ENCODE measurements at places on chromosomes 5 and 9.

GRCh38 chr9:112384690-112385089 lies 4.8 kb downstream of the HSDL2 start:
- H3K27ac ChIP-seq: no peak overlapping the region
- H3K4me3 ChIP-seq: no peak overlapping the region
- H3K27me3 ChIP-seq: no peaks in the 10 kb centered on the region
- H3K36me3 ChIP-seq: peaks cover 8% of the 10 kb centered on the region
- DNase-seq: no peak

- H3K4me1 ChIP-seq: peaks cover 37% of the 10 kb centered on the region
- H3K27me3 ChIP-seq: no peaks in the 10 kb centered on the region
- H3K4me3 ChIP-seq: no peak overlapping the region
- no peak overlapping the region for H3K27ac ChIP-seq
- DNase-seq: no peak
- no peaks in the 10 kb centered on the region for H3K36me3 ChIP-seq
Measured at GRCh38 chr5:74407701-74408100, 232.8 kb downstream of the ENC1 start.

DNA sequence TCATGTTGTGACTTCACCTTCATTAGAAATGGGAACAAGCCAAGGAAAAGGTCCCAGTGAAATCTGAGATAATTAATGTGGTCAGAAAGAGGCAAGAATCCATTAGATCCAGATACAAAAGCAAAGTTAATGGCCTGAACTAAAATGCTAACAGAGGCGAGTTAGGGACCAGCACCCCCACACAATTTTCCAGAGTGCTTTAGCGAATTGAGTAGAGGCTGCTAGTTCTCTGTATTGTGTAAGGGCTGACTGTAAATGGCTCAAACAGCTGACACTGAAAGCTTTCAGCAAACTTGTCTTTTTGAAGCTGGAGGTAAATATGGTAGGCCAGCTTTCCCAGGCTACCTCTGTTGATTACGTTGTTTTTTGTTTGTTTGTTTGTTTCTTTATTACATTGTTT lies 75.5 kb downstream of the CSNK1A1 start:
- H3K4me1 ChIP-seq: no peaks in the 10 kb centered on the region
- no peak overlapping the region for H3K4me3 ChIP-seq
- H3K36me3 ChIP-seq: no peaks in the 10 kb centered on the region
- H3K27ac ChIP-seq: no peak overlapping the region

- peaks cover 3% of the 10 kb centered on the region for H3K27me3 ChIP-seq
- H3K4me1 ChIP-seq: peaks cover 8% of the 10 kb centered on the region
- H3K4me3 ChIP-seq: no peak overlapping the region
- no peak overlapping the region for H3K27ac ChIP-seq
- DNase-seq: no peak
- H3K36me3 ChIP-seq: no peaks in the 10 kb centered on the region
Measured at GRCh38 chr9:137426018-137426681, 3.0 kb downstream of the NOXA1 start.

DNA sequence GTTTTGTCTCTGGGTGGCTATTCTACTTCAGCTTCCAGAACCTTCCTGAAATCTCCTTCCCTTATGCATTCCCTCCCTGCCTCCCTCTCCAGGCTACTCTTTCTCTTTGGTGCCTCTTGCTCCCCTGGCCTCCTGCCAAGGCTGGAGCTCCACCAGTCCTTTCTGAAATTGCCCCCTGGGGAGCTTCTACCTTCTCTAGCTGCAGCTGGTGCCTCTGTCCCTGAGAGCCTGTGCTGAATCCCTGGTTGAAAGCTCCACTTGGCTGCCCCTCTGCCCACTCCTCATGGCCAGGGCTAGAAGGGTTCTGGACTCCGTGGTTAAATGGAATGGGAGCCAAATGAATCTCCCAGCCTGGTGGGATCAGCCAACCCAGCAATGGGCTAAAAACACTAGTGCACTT lies 80.1 kb downstream of the COL15A1 start:
- H3K4me3 ChIP-seq: no peak overlapping the region
- no peaks in the 10 kb centered on the region for H3K4me1 ChIP-seq
- no peaks in the 10 kb centered on the region for H3K27me3 ChIP-seq
- H3K36me3 ChIP-seq: peaks cover 2% of the 10 kb centered on the region
- DNase-seq: no peak

GRCh38 chr5:9477537-9477936 lies 68.3 kb downstream of the SEMA5A start:
- H3K4me1 ChIP-seq: peaks cover 19% of the 10 kb centered on the region
- peaks cover 31% of the 10 kb centered on the region for H3K36me3 ChIP-seq
- H3K27ac ChIP-seq: no peak overlapping the region
- no peaks in the 10 kb centered on the region for H3K27me3 ChIP-seq
- H3K4me3 ChIP-seq: no peak overlapping the region

GRCh38 chr5:177364159-177364962 lies 6.6 kb downstream of the RGS14 start:
- peaks cover 20% of the 10 kb centered on the region for H3K4me1 ChIP-seq
- peaks cover 22% of the 10 kb centered on the region for H3K27me3 ChIP-seq
- H3K36me3 ChIP-seq: no peaks in the 10 kb centered on the region
- no peak for DNase-seq
- H3K27ac ChIP-seq: no peak overlapping the region

DNA sequence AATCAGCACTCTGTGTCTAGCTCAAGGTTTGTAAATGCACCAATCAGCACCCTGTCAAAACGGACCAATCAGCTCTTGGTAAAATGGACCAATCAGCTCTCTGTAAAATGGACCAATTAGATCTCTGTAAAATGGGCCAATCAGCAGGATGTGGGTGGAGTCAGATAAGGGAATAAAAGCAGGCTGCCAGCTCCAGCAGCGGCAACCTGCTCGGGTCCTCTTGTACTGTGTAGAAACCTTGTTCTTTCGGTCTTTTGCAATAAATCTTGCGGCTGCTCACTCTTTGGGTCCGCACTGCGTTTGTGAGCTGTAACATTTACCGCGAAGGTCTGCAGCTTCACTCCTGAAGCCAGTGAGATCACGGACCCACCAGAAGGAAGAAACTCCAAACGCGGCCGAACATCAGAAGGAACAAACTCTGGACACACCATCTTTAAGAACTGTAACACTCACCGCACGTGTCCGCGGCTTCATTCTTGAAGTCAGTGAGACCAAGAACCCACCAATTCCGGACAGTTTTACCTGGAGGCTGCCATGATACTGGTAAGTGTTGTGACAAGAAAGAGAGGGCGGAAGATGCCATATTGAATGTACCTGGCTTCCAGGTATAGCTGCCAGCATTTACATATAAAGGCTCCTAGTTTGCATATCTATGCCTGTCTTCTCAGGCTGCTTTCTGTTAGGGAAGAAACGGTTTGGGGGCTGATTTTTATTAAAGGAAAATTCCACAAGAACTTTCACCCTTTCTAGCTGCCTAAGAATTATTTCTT lies 758.5 kb upstream of the CTNND2 start:
- H3K27me3 ChIP-seq: peaks cover 38% of the 10 kb centered on the region
- no peaks in the 10 kb centered on the region for H3K4me1 ChIP-seq
- H3K36me3 ChIP-seq: peaks cover 7% of the 10 kb centered on the region
- H3K4me3 ChIP-seq: no peak overlapping the region

DNA sequence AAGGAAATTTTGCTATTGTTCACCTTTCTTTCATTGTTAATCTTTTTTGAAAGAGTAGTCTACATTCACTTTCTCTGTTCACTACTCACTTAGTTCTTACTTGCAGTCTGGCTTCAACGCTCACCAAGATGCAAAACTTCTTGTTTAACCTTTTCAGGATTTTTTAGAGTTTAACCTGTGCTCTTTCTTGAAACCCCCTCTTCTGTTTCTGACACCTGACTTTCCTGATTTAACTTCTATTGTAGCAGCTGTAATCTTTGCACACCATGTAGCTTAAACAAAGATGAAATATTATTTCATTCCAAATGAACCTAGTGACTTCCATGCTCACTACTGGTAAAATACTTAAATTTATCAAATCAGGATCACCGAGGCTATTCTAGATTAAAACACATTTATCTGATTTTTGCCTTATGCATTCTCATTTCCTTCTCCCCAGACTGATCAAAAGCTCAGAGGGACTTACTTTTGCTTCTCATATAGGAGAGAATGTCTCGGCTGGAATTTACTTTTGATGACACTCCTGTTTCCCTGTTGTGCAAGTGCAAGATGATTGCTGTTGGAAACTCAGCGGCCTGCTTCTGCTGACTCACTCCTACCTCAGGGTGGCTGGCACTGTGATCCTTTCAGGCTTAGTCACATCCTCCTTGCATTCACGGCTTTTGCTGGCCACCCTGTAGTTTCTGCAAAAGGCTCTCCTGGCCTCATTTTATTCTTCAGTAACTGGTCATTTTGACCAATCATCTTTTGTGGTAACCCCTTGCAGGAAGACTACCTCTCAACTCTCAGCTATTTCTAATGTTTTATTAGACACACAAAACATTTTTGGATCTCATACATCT lies 109.3 kb upstream of the IFNE start:
- DNase-seq: no peak
- no peak overlapping the region for H3K27ac ChIP-seq
- H3K4me1 ChIP-seq: peaks cover 28% of the 10 kb centered on the region

- DNase-seq: no peak
- peaks cover 28% of the 10 kb centered on the region for H3K4me1 ChIP-seq
- H3K36me3 ChIP-seq: no peaks in the 10 kb centered on the region
Measured at GRCh38 chr9:70411121-70411929, 3.1 kb downstream of the KLF9 start.

DNA sequence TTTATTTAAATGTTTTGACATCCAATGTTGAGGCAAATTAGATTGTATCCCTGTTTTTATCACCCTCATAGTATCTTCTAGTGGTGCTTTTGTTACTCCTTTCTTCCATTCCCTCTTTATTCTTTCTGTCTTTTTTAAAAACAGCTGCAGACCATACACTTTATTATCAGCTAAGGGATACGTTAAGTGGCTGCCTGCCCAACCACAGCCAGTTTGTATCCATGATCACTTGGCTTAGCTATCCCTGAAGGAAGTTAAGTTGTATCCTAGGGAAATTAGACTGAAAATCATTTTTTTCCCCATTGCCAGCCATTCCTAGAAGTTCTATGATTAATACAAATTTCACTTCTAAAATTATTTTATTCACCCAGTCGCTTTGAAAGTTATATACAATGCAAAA lies 1032.7 kb downstream of the NR2F1-AS1 start:
- no peak for DNase-seq
- no peaks in the 10 kb centered on the region for H3K27me3 ChIP-seq
- H3K36me3 ChIP-seq: no peaks in the 10 kb centered on the region

- no peak for DNase-seq
- H3K27ac ChIP-seq: no peak overlapping the region
- peaks cover 3% of the 10 kb centered on the region for H3K4me1 ChIP-seq
- no peak overlapping the region for H3K4me3 ChIP-seq
- H3K36me3 ChIP-seq: no peaks in the 10 kb centered on the region
- no peaks in the 10 kb centered on the region for H3K27me3 ChIP-seq
Measured at GRCh38 chr5:174608631-174609097, 115.7 kb upstream of the MSX2 start.

- no peak overlapping the region for H3K27ac ChIP-seq
- peaks cover 20% of the 10 kb centered on the region for H3K27me3 ChIP-seq
- H3K4me1 ChIP-seq: no peaks in the 10 kb centered on the region
- no peak overlapping the region for H3K4me3 ChIP-seq
- no peak for DNase-seq
Measured at GRCh38 chr9:108612513-108612912, 243.3 kb downstream of the ACTL7B start.

GRCh38 chr9:28136113-28136512 lies 562.8 kb upstream of the C9orf72 start:
- peaks cover 4% of the 10 kb centered on the region for H3K4me1 ChIP-seq
- H3K4me3 ChIP-seq: no peak overlapping the region
- no peaks in the 10 kb centered on the region for H3K36me3 ChIP-seq
- no peak overlapping the region for H3K27ac ChIP-seq
- no peak for DNase-seq
- no peaks in the 10 kb centered on the region for H3K27me3 ChIP-seq

DNA sequence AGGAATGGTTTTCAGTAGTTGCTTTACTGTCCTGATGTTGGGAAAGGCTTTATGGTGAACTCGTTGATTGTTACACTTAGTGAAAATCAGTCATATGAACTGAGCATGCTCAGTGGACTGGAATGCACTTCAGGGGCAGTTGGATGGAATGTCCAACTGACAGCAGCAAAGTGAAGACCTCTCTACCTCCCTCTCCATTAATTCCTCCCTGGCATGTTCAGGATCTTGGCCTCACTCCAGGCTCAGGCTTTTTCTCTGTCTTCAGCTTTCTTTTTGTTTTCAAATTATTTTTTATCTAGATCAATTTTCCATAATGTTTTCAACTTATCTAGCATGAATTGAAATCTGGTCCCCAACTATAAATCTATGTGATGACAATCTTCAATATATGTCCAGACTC lies at the start of gene MROH2B:
MROH2B (minus strand) TSS at position 101 of the 400 bp plus-strand sequence. CDS start 490 bp downstream, outside the sequence.
- H3K4me3 ChIP-seq: no peak within 1 kb of the TSS
- H3K27me3 ChIP-seq: peaks cover 2% of the 10 kb centered on the region
- DNase-seq: no peak
- H3K4me1 ChIP-seq: no peaks in the 10 kb centered on the region

DNA sequence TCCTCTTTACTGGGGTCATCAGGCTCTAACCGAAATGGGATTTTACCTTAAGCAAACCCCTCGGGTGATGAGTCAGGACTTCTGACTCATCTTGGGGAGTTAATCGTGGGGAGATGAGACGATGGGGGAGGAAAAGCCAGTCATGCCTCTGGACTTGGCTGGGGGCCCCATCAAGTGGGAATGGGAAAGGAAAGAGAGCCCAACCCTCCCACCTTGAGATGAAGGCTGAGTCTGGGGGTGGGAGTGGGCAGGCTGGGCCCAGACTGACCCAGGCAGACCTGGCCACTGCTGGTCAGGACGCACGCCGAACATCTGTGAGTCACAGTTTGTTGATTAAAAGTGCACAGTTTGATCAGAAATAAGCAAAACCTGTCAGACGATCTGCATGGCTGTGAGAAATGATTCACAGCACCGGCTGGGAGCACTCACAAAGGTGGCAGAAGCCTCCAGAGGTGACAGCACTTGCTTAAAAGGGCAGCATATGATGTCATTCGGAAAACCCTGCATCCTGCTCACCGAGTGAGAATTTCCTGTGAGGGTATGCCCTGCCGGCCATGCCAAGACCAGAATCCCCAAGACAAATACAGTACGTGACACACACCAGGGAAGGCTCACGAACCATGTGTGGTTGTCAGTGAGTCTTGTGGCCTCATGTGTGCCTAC lies 50.0 kb upstream of the SLC25A51 start:
- H3K27me3 ChIP-seq: no peaks in the 10 kb centered on the region
- DNase-seq: no peak
- H3K27ac ChIP-seq: no peak overlapping the region
- H3K4me3 ChIP-seq: no peak overlapping the region
- H3K4me1 ChIP-seq: peaks cover 5% of the 10 kb centered on the region

DNA sequence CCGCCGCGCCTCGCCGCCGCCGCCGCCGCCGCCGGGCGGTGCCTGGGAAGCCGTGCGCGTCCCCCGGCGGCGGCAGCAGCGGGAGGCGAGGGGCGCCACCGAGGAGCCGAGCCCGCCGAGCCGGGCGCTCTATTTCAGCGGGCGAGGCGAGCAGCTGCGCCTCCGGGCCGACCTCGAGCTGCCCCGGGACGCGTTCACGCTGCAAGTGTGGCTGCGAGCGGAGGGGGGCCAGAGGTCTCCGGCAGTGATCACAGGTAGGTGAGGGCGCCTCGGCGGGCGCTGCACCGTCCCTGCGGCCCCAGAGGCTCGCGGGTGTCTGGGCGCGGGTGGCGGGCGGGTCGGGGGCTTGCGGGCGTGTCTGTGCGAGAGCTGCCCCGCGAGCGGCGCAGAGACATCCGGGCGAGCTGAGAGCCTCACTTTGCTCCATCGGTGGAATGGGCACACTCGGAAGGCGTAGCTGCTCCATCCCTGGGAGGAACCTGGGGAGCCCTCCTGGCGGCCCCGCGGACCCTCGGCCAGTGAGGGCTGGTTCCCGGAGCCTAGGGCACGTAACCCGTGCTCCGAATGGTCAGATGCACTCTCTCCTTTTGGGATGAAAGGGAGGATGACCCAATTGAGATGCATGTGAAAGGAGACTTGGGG lies 864 bp downstream of the PAPPA start:
- no peak overlapping the region for H3K27ac ChIP-seq
- peaks cover 42% of the 10 kb centered on the region for H3K4me1 ChIP-seq
- peaks cover 90% of the 10 kb centered on the region for H3K27me3 ChIP-seq

All from neural crest cell (in vitro differentiated cells).